GM23338 (cell line): ENCODE measurements at places on chromosomes 1 and 21. TPM values are rescaled to one million over a fixed set of nuclear protein-coding genes. Genes with fewer than 3 reads are reported as not detected.

DNA sequence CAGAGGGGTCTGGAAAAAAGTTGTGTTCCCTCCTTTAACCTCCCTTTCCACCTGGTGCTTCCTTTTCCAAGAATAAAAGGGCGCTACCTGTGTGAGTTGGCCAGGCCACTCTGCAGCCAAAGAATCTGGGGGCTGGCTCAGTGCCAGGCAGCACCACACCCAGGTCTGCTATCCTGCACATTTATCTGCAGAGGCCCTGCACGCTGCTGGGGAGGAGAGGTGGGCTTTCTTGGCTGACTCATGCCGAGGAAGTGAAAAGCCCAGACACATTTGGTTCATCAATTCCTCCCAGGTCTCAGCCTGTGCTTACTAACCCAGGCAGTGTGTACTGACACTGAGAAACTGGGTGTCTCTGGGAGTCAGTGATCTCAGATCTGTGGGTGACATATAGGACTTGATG lies 79.8 kb upstream of the F3 start:
- H3K4me3 ChIP-seq: no peak overlapping the region
- peaks cover 31% of the 10 kb centered on the region for H3K4me1 ChIP-seq
- H3K27me3 ChIP-seq: no peaks in the 10 kb centered on the region
- H3K36me3 ChIP-seq: no peaks in the 10 kb centered on the region; the same call in 1 of the 2 replicates
- DNase-seq: no peak

DNA sequence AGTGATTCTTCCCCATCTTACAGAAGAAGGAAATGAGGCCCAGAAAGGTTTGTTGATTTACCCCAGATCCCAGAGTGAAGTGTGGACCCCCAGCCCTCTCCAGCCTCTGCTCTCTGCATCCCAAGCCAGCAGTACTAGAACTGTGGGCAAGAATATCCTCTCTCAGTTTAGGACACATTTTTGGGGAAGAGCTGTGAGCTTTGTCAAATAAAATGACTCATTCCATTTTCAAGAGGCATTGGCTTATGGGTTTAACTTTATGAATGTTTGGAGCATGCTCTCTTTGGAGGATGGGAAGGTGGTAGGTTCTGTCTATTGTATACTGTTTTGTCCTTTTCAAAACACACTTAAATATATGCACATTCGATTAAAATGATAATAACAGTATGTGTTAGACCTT lies 70.6 kb upstream of the CNTN2 start:
- no peaks in the 10 kb centered on the region for H3K27me3 ChIP-seq
- H3K36me3 ChIP-seq: no peaks in the 10 kb centered on the region
- DNase-seq: no peak
- H3K4me1 ChIP-seq: no peaks in the 10 kb centered on the region
- no peak overlapping the region for H3K4me3 ChIP-seq
- H3K27ac ChIP-seq: no peak overlapping the region

DNA sequence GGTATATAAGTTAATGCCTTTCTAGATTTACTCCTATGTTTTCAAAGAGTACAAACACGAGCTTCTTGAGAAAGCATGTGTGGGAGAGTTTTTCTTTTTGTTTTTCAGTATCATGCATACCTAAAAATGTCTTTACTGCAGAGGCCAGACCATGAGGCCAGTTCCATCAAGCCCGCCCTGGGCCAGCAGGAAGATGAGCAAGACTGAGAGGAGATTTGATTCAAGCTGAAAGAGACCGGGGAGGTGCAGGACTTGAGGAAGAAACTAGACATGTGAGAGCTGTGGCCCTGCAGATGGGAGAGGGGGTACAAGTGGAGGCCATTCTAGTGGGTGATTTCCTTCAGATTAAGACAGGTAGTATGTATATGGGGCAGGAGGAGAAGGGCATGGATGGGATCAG lies 33.4 kb upstream of the NTPCR start:
- H3K4me1 ChIP-seq: no peaks in the 10 kb centered on the region
- no peak for DNase-seq
- no peaks in the 10 kb centered on the region for H3K27me3 ChIP-seq

TMCC2 gene
- total RNA-seq: 9.9 and 11.8 TPM in 2 replicates

CYP2J2 gene
- total RNA-seq: 1.5 and 2.3 TPM in 2 replicates
